ENCODE measurements at places on chromosomes 11 and 22. TPM values are rescaled to one million over a fixed set of nuclear protein-coding genes. Genes with fewer than 3 reads are reported as not detected.

The CRYBB2 gene
- total RNA-seq: not detected

The ZFP91 gene
- total RNA-seq: 41.0 TPM

The NCAM1 gene
- 141 TPM for total RNA-seq

The KRTAP5-1 gene
- total RNA-seq: not detected

The OR51B5 gene
- 1.1 TPM for total RNA-seq

The HEPACAM gene
- total RNA-seq: 0.07 TPM

The KCNK4 gene
- 0.58 TPM for total RNA-seq

The OR5B21 gene
- total RNA-seq: not detected

The GPR83 gene
- 0.09 TPM for total RNA-seq

The CHEK1 gene
- 24.7 TPM for total RNA-seq

The STIP1 gene
- total RNA-seq: 131 TPM

The CREB3L1 gene
- 36.3 TPM for total RNA-seq

The OR52N5 gene
- total RNA-seq: not detected

The OR5B2 gene
- not detected for total RNA-seq

The CLMP gene
- total RNA-seq: 18.0 TPM

The SIK3 gene
- 38.1 TPM for total RNA-seq
